MM.1S (cell line): ENCODE measurements at places on chromosomes 7 and 10.

DNA sequence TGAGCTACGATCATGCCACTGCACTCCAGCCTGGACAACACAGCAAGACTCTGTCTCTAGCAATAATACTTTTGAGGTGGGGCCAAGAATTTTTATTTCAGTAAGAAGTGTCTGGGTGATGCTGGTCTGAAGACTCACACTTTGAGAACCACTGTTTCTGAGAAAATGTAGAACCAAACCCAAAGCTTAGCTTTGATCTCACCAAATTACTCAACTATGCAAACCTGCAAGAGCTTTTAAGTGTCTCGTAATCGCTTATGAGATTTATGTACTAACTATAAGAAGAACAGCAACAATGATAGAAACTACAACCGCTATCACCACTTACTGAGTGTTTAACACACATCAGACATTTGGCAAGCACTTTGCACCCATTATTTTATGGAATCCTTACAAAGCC is 29.5 kb downstream of the APBB1IP start:
- no peak for DNase-seq

DNA sequence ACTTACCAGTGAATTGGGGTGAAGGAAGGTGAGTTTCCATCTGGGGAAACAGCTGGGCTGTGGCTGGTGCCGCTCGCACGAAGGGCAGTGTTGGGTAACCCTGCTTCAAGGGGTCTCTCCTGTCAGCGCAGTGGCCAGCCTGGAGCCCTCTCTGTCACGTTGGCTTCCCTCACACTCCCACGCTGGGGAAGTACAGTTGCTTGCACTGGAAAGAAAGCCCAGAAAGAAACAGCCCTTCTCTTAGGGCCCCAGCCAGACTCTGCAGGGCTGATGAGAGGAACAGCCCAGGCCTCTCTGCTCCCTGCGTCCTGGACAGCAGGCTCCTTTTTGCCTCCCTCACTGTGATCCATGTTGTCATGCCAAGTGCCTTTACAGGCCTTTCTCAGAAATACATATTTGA is 40.3 kb upstream of the TRIM8 start:
- no peak for DNase-seq

DNA sequence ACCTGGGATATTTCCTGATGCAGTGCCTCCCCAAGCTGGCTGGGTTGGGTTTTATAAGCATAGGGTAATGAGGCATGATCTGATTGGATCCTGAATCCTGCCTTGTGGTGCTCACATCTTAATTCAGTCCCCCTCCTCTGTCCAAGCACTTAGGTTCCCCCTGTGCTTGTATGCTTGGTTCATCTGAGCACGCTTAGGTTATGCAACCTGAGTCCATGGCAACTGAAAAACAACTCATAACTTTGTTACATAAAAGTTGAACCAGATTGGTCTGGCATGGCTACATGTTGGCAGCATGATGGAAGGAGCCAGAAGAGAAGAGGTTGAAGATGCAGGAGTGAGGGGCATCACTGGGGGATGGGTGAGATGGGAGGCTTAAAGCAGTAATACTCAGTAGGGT is 57.3 kb upstream of the OSBPL3 start:
- DNase-seq, result no peak

- DNase-seq, result no peak
These were observed 559 bp upstream of the STEAP2 start for GRCh38 chr7:90210981-90211380.

- DNase-seq, result no peak
These were observed 647.0 kb downstream of the KCNMA1 start for GRCh38 chr10:76990561-76990960.

DNA sequence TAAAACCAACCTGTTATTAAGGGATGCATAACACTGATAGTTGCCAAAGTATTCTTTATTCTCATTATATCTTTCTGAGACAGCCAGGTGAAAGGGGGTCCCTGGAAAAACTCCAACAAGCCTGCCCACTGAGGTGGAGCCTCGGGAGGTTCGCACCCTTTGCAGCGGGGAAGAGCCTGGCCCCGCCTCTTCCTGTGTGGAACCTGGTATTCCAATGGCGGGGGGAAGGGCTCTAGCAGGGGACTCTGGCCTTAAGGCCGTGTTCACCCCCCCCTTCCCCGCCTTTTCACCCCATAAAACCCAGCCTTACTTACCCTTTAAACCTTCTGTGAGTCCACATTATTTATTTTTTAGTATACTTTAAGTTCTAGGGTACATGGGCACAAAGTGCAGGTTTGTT is 62.4 kb upstream of the PDK4 start:
- no peak for DNase-seq

- DNase-seq, result no peak
These were observed 42.9 kb upstream of the TCERG1L start for GRCh38 chr10:131354380-131354779.

DNA sequence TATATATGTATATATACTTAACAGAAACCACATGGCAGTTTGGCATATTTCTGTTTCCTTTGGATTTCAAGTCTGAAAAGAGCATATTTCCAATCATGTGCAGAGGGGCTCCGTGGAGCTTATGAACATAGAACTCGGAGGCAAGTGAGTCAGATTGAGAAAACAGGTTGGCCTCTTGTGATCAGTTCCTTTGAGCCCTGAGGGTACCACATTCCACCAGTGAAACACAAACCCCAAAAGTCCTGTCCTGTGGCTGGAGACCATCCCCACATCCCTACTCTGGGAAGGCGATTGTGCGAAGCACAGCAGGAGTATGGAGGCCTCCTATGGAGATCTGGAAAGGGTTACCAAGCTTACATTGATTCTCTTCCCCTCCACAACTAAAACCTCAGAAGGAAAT is 196.7 kb upstream of the TMEM72 start:
- no peak for DNase-seq

DNA sequence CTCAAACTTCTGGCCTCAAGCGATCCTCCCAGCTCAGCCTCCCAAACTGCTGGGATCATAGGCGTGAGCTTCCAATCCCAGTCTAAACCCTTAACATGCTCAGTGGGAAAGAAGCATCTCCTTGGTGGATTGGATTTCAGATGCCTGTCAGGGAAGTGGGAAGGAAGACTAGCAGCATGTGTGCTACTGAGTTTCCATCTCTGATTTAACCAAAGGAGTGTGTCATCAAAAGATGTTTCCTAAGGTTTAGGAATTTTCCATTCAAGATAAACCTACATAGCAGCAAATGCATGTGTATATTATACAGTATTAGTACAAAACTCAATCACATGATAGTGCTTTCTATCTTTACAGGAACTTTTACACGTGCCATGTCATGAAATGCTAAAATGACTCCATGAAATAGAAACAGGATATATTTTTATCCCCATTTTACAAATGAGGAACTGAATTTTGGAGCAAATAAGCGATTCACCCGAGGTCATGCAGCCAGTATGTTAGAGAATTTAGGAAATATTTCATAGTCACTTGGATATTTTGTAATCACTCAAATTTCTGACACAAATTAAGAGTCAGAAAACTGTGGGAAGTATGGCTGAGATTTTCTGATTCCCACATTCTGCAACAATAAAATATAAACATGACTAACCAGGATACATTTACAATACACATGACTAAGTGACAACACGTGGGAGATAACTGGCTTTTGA is 11.4 kb upstream of the TMEM26 start:
- no peak for DNase-seq

GRCh38 chr7:140744005-140744404 is 47.5 kb downstream of the NDUFB2 start:
- DNase-seq, result no peak

GRCh38 chr7:132171130-132171576 is 405.1 kb downstream of the PLXNA4 start:
- DNase-seq, result no peak

- DNase-seq, result no peak
These were observed 123.3 kb downstream of the PAXIP1 start for GRCh38 chr7:154879629-154880028.

DNA sequence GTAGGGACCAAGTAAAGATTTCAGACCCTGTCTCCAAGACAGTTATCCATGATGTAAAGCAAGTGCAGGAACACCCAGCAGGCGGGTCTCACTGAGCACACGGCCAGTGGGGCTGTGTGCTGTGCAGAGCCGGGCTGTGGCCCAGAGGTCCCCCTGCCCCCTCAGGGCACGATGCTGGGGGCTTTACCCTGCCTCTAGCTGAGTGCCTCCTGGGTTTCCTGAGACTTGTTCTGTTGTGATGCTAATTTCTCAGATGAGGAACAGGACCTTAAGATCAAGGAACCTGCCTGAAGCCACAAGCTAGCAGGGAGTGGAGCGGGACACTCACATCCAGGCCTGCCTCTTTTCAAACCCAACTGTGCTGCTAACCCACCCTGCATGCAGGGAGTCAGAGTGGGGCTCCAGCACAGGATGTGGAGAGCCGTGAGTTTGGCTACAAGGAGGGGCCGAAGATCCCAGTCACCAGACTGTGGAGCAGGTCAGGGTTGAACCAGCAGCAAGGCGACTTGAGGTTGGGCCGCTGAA is 76.1 kb upstream of the LYZL2 start:
- DNase-seq, result peak; percentile 57

- no peak for DNase-seq
These were observed 143.7 kb downstream of the TAX1BP1 start for GRCh38 chr7:27883696-27884095.

- no peak for DNase-seq
These were observed 14.6 kb downstream of the GATA3 start for GRCh38 chr10:8069108-8069507.

- peak; percentile 55 for DNase-seq
These were observed 359.3 kb downstream of the HGF start for GRCh38 chr7:81410471-81411117.

- DNase-seq, result no peak
These were observed 66.1 kb upstream of the STK17A start for GRCh38 chr7:43516581-43517342.

GRCh38 chr10:104941662-104942061 is 300.6 kb downstream of the SORCS3 start:
- no peak for DNase-seq

DNA sequence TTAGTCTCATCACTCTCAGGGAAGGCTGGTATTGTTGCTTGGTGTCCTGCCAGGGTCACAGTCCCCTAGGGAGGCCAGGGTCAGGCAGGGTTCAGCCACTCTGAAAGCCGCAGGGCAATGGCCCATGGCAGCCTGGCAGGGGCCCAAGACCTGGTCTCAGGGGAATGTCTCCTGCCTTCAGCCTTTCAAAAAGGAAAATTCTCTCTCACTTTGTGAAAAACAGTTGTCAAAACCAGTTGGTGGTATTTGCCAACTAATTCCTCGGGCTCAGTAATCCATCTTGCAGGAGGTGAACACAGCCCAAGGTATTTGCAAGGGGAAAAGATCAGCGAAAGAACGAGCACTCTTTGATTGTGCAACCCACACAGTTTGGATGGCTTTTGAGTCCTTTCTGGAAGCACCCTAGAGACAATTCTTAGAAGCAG is 101.5 kb downstream of the JCAD start:
- no peak for DNase-seq

DNA sequence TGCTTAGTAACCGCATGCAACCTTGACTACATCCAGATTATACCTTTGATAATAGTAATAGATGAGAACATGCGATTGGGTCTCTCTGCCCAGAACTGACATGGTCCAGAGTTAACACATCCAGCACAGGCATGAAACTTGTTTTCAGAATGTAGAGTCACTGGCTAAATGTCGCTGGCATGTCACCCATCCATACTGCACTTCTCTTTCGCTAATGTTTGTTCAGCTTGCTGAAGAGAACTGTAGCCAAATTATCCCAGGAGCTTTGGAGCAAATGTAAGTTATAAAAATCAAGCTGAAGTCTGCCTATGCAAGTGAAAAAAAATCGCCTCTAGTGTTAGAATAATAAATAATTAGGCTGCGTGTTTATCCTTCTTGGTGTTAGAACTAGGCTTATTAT is 98.2 kb downstream of the PRTFDC1 start:
- DNase-seq, result no peak

DNA sequence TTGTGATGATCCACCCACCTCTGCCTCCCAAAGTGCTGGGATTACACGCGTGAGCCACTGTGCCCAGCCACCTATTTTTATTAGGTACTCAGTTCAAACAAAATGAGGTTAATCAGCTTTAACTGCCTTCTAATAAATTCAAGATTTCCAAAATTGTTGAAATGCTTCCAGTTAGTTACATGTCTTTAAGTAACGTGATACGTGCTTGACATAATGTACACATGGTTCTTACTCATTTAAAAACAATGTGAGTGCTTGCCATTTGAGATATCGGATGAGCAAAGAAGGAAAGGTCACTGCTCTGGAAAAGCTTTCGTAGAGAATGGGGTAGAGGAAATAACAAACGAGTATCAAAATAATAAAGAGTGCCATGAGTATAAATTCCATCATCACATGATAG is 83.6 kb downstream of the KMT2E start:
- no peak for DNase-seq

GRCh38 chr7:102942181-102942866 is 29.5 kb downstream of the LRRC17 start:
- no peak for DNase-seq

DNA sequence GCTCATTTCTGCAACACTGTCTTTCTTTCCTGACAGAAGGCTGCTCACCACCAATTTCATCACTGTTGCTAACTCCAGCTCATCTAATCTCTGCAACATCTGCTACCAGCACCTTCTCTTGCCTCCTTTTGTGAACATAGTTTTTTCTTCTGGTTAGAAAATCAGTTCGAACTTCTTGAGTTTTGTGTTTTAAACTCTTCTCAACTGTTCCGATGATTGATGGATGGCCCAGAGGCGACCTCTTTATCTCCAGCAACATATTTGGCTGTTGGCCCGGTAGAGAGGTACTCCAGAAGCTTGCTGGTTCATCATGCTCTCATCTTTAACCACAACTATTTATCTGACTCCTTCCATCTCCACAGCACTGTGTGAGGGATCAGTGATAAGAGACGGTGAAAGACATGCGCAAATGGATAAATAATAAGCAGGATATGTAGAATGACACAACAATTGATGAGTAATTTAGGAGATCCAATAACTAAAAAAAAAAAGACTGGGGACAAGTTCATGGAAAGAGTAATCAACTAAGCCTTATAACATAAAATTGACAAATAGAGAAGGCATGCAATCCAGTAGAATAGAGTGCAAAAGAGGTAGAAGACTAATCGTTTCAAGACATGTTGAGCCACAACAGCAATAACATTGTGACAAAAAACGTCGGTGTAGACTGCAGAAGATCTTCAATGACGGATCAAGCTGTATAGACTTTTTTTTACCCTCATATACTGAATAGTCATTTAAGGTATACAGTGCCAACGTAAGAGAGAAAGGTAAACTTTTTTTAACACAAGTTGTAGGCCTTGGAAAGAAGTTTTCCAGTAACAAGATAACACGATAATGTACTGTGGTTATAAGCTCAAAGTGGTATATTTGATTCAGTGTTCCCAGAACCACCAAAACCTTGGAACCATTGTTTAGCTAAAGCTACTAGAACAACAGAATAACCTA is 152.2 kb downstream of the CRPPA start:
- DNase-seq, result no peak

DNA sequence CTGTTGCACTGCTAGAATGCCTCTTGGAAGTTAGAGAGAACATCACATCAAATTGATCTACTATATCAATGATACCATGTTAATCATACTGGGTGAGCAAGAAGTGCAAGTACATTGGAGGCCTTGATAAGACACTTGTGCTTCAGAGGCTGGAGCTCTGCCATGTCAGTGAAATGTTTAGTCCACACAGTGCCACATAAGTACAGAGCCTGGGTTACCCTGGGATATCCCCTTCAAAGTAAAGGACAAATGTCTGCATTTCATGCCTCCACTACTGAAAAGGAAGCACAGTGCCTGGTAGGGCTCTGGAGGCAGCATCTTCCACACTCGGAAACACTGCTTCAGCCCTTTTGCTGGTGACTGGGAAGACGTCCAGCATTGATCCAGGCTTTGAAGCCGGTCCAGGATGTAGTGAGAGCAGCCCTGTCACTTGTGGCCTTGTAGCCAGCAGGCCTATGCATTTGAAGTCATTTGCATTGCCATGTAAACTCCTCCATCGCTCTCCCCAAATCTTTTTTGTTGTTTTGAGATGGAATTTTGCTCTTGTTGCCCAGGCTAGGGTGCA is 15.7 kb upstream of the STN1 start:
- DNase-seq, result no peak
